Stimulated activated CD4-positive, alpha-beta T cell treated with anti-CD3 and anti-CD28 coated beads, TNF-alpha, amount 100 ng/mL, for 4 hours (primary cell): ENCODE measurements at places on chromosomes 4 and X.

DNA sequence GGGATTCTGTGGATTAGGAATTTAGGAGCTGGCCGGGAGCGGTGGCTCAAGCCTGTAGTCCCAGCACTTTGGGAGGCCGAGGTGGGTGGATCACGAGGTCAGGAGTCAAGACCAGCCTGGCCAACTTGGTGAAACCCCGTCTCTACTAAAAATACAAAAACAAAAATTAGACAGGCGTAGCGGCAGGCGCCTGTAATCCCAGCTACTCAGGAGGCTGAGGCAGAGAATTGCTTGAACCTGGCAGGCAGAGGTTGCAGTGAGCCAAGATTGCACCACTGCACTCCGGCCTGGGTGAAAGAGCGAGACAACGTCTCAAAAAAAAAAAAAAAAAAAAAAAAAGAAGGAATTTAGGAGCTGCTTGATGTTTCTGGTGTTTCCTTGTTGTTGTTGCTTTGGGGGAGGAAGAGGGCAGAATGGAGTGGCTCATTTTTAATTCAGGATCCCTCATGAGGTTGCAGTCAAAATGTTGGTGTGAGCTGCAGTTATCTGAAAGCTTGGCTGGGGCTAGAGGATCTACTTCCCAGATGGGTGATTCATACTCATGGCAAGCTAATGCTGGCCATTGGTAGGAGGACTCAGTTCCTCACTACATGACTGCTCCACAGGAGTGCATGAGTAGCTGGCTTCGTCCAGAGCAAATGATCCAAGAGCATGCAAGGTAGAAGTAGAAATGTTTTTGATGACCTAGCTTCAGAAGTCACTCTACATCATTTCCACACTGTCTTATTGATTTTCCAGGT lies 26.5 kb upstream of the JADE1 start:
- no peak for DNase-seq

- DNase-seq: no peak
These were observed 37.4 kb downstream of the CLOCK start for GRCh38 chr4:55509266-55509665.

GRCh38 chrX:71378732-71379131 lies 12.6 kb downstream of the TAF1 start:
- DNase-seq: no peak

GRCh38 chr4:113823291-113823659 lies 61.7 kb upstream of the CAMK2D start:
- no peak for DNase-seq

DNA sequence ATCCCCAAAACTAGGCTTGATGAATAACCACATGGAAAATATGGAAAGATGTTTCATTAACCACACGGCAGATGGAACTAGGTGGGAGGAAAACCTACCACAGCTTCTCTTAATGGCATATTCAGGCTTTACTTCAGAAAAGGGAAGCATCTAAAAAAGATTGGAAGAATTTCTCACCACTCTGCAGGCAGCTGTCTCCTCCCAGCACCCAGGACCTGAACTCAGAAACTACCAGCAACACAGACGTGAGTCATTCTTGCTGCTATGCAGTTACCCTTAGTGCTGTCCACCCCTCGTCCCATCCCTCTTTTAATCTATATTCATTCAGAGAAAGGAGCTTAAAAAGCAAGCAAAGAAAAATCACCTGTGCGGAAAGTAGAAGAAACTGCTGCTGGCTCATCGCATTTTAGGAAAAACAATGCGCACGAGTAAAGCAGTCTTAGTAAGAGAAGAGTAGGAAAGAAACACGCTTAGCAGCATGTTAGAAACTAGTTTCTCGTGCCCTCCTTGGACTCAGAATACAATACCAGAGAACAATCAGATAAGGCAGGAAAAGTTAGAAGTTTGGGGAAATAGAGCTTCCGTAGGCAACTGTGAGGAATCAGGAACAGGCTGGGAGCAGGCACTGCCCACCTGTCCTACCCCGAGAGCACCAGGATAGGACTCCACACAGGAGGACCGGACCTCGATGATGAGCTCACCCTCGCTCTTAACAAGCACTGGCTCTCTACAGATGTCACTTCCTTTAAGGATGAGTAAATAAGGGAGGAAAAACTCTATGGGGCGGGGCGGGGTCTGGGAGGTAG lies 48.1 kb upstream of the ENPP6 start:
- no peak for DNase-seq

DNA sequence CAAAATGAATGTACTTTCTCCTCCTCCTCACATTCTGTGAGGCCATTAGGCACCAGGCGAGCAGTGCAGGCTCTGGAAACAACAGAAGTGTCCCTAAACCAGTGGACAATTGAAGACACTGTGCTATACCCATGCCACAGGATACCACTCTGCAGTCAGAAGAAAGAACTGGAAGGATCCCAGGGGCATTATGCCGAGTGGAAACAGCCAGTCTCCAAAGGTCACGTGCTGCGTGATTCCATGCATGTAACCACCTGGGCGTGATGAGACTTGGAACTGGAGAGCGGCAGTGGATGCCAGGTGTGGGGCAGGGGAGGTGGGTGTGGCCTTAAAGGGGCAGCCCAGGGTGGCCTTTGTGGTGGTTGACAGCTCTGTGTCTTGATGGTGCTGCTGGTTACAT lies 139.4 kb downstream of the EVC2 start:
- no peak for DNase-seq

GRCh38 chr4:73735231-73735630 lies 5.1 kb upstream of the CXCL8 start:
- no peak for DNase-seq

GRCh38 chr4:122309988-122310626 lies 68.7 kb upstream of the ADAD1 start:
- no peak for DNase-seq

GRCh38 chrX:39000802-39001201 lies 199.5 kb downstream of the MID1IP1 start:
- no peak for DNase-seq

DNA sequence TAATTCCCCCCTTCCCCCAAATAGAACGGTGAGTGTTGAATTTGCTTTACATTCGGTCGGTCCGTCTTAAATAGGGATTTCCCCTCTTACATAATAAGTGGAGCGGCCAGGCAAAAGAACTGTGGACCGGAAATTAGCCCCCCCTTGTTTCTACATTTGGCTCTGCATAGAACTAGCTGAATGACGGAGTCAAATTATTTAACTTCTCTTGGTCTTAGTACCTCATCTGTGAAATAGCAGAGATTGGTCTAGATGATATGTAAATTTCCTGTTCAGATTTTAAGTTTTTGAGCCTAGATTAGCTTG lies 1.3 kb downstream of the SPATA18 start:
- DNase-seq: no peak

- no peak for DNase-seq
These were observed 26.6 kb downstream of the PLAC1 start for GRCh38 chrX:134631426-134632346.

GRCh38 chrX:73262991-73263390 lies 48.3 kb upstream of the NAP1L2 start:
- DNase-seq: no peak

DNA sequence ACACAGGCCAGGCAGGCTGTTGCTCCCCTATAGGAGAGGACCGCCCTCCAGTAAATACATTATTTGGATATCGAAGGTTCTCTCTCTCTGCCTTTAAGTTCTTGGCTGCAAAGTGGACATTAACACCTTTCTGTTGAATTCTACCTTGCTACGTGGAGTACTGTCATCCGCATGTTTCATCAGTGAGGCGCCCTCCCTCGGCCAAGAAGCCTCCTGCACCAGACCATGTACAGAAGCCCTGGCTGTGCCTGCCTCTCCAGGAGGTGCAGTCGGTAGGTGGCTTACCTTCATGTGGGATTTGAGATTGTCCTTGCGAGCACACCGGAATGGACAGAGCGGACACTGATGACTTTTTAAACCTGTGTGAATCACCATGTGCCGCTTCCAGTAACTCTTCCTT lies 46.7 kb downstream of the ZNF827 start:
- DNase-seq: no peak

- DNase-seq: no peak
These were observed 43.0 kb upstream of the PHOX2B start for GRCh38 chr4:41791557-41791956.

GRCh38 chrX:48580662-48581061 lies 6.4 kb downstream of the RBM3 start:
- DNase-seq: no peak

DNA sequence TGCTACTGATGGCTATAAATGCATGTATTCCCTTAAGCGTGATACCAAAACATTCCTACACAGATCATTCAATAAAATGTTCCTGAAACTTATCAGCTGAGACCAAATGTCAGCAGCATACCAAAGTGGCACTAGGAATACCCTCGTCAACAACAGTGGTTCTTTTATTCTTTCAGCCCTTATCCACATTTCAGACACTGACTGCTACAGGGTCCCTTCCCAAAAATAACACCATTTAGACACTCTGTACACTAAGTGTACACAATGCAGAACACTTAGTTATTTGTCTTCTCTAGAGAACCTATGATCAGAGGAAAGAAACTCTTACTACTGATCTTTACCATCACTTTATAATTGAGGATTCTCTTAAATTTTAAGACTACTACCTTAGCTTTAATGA lies 94.1 kb downstream of the ATRX start:
- DNase-seq: no peak

- DNase-seq: no peak
These were observed 2371.5 kb upstream of the TENM3 start for GRCh38 chr4:179871726-179872125.

DNA sequence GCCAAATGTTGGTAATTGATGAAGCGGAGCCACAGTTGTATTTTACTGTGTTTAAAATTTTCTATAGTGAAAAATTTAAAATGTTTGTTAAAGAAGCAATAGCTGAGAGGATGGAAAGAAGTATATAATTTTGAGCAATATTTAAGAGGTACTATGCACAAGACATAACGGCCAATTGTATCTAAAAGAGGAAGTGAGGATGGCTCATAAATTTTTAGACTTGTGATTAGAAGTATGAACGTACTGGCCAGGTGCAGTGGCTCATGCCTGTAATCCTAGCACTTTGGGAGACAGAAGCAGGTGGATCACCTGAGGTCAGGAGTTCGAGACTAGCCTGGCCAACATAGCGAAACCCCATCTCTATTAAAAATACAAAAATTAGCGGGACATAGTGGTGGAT lies 12.7 kb upstream of the HHIP start:
- no peak for DNase-seq

GRCh38 chr4:76830964-76831703 lies 66.8 kb downstream of the SOWAHB start:
- no peak for DNase-seq

DNA sequence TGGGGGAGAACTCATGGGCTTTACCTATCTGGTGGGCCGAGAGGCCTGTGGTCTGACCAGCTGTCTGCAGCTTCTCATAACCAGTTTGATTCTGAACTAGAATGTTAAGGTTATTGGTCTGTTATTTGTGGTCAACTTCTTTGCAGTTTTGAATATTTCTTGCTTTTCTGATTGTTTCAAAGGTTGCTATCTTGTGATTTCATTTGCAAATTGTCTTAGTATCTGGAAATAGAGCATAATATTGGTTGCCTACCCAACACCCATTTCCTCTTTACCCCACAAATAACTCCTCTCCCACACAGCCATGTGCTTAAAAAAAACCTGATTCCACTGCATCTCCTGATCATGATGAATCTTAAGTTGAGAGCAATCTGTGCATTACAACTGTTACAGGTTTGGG lies 39.1 kb upstream of the BMP2K start:
- no peak for DNase-seq

DNA sequence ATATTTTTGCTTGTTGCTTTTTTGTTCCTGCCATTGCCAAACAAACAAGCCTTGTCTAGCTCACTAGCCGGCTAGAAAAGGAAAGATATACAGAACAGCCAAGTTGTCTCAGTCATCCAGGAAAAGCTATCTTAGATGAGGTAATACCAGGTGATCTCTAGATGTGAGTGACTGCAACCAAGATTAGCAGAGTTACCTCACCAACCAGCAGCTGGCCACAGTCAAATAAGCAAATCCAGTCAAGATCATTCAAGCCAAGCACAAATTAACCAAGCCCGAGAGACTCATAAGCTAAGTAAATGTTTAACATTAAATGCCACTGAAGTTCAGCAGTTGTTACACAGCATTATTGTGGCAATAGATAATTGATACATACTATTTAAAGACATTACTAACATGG lies 108.6 kb downstream of the CENPC start:
- DNase-seq: no peak

DNA sequence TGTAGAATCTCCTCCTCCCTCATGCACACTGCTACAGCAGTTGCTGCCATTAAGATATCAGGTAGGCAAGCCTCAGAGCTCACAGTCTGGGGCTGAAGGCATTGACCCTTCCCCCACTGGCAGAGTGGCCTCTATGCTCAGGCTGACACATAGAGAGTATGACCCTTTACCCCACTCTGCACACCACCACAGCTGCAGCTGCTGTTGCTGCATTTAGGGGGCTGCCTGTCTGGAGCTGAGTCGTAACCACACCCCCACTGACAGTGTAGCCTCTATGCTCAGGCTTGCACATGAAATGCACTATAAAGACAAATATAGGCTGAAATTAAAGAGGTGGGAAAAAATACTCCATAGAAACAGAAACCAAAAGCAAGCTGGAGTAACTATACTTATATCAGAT lies 289.3 kb upstream of the PABPC4L start:
- no peak for DNase-seq

DNA sequence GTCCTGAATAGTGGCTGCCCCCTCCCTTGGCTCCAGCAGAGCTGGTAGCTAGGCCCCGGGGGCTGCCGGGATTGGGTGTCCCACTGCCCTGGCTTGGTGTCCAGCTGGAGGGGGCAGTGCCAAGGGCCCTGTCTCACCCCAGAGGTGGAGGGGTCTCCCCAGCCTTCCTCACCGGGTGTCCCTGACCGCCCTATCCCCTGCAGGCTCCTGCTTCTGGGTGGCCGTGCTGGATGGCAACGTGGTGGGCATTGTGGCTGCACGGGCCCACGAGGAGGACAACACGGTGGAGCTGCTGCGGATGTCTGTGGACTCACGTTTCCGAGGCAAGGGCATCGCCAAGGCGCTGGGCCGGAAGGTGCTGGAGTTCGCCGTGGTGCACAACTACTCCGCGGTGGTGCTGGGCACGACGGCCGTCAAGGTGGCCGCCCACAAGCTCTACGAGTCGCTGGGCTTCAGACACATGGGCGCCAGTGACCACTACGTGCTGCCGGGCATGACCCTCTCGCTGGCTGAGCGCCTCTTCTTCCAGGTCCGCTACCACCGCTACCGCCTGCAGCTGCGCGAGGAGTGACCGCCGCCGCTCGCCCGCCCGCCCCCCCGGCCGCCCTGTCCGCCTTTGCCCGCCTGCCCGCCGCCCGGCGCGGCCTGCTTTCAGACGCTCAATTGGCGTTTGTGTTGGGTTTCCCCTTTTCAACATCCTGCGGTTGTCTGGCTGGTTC lies 4.6 kb downstream of the NAT8L start:
- DNase-seq: no peak

DNA sequence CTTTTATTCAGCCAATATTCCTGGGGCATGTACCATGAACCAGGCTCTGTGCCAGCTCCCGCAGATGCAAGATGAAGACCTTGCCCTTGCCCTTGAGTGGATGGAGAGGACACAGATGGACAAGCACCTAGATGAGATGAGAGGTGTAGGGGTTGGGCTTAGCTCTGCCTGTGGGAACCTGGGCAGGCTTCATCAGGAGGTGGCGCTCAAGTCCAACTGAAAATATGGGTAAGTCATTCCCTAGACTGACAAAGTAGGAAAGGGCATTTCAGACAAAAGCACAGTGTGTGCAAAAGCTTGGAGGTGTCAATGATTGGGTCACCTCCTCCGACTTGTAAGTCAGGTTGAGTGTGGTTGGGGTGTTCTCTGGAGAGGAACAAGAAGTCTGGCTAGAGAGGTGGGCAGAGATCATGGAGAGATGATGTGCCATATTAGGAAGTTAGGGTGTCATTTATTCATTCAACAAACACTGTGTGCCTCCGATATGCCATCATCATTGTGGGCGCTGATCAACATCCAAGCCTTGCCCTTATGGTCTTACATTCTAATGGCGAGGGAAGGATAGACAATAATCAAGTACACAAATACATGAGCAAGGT lies 64.6 kb downstream of the ANAPC4 start:
- no peak for DNase-seq
